H1 (cell line): ENCODE measurements at places on chromosomes 5 and 9.

DNA sequence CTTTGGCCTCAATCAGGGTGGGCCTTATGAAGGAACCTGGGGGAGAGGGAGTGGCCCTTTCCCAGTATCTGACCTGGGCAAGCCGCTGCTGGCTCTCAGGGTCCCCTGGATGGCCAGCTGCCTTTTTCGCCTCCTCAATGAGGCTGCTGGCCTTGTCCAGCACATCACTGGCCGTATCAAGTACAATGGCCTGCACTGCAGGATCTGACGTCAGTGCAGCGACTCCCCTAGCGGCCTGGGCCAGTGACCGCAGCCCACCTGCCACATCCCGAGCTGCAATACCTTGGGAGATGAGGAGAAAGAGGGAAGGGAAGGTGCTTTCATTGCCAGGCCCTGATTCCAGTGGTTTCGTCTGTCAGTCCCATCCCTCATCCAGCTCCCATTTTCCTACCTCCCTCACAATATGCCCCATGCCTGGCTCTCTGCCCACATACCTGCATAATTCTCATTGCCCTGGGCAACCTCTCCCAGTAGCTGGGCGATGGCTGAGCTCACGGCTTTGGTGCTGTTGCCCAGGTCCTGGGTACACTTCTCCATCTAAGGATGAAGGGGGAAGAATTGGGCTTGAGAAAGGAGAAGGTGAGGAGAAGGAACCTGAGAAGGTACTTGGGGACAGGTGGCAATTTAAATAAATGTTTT lies 19.1 kb downstream of the TLN1 start:
- DNase-seq = no peak
- no peak overlapping the region for H3K4me3 ChIP-seq
- no peaks in the 10 kb centered on the region for H3K27me3 ChIP-seq
- H3K4me1 ChIP-seq = no peaks in the 10 kb centered on the region
- peaks cover 57% of the 10 kb centered on the region for H3K36me3 ChIP-seq

- H3K4me3 ChIP-seq = no peak overlapping the region
- H3K27me3 ChIP-seq = no peaks in the 10 kb centered on the region
- DNase-seq = no peak
These were observed 149.3 kb downstream of the RGS3 start for GRCh38 chr9:113612828-113613227.

GRCh38 chr5:21792748-21793147 lies 1060.4 kb downstream of the CDH12 start:
- H3K27ac ChIP-seq = no peak overlapping the region
- no peak for DNase-seq
- no peak overlapping the region for H3K4me3 ChIP-seq
- H3K36me3 ChIP-seq = no peaks in the 10 kb centered on the region

GRCh38 chr9:76474419-76474818 lies 15.4 kb downstream of the GCNT1 start:
- no peak for DNase-seq
- H3K4me1 ChIP-seq = peaks cover 11% of the 10 kb centered on the region
- no peaks in the 10 kb centered on the region for H3K27me3 ChIP-seq
- no peaks in the 10 kb centered on the region; the same call in 1 of the 2 replicates for H3K36me3 ChIP-seq

DNA sequence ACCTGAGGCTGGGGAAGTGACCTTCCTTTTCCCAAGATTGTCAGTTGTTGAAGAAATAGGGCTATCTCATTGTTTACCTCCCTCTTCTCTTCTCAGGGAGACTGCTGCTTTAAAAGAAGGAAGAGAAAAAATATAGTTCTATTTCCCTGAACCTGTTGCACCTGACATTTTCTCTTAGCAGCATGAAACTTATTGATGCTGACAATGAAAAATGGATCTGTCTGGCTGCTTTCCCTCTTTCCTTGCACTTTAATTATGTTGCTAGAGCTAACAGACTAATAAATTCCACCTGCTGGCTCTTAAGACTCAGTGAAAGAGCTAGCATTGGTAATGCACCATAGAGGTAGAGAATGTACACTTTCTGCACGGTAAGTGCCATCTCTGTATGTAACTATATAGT lies 6.2 kb upstream of the CKMT2 start:
- no peak overlapping the region for H3K27ac ChIP-seq
- no peaks in the 10 kb centered on the region for H3K36me3 ChIP-seq
- no peaks in the 10 kb centered on the region for H3K4me1 ChIP-seq

DNA sequence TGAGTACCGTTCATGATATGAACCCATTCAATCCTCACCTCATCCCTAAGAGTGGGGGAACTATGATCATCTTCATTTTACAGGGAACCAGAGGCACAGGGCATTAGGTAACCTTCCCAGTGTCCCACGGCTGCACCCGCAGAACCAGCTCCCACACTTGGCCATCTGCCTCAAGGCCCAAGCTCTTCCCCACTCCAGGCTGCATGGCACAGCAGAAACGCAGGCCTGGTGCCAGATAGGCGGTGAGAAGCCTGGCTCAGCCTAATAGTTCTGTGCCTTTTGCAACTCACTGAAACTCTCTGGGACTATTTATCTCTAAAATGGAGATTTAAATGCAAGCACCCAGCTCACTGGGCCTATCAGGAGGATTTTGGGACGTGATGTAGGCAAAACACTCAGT lies 90.8 kb upstream of the ZNF618 start:
- no peak overlapping the region for H3K27ac ChIP-seq
- no peaks in the 10 kb centered on the region for H3K36me3 ChIP-seq
- no peak for DNase-seq
- no peaks in the 10 kb centered on the region for H3K4me1 ChIP-seq
- no peak overlapping the region for H3K4me3 ChIP-seq

- no peak overlapping the region for H3K27ac ChIP-seq
- DNase-seq = no peak
- H3K36me3 ChIP-seq = no peaks in the 10 kb centered on the region
- H3K27me3 ChIP-seq = peaks cover 20% of the 10 kb centered on the region
- H3K4me1 ChIP-seq = peaks cover 24% of the 10 kb centered on the region
- H3K4me3 ChIP-seq = no peak overlapping the region
These were observed 4.1 kb downstream of the NRARP start for GRCh38 chr9:137297966-137298365.

DNA sequence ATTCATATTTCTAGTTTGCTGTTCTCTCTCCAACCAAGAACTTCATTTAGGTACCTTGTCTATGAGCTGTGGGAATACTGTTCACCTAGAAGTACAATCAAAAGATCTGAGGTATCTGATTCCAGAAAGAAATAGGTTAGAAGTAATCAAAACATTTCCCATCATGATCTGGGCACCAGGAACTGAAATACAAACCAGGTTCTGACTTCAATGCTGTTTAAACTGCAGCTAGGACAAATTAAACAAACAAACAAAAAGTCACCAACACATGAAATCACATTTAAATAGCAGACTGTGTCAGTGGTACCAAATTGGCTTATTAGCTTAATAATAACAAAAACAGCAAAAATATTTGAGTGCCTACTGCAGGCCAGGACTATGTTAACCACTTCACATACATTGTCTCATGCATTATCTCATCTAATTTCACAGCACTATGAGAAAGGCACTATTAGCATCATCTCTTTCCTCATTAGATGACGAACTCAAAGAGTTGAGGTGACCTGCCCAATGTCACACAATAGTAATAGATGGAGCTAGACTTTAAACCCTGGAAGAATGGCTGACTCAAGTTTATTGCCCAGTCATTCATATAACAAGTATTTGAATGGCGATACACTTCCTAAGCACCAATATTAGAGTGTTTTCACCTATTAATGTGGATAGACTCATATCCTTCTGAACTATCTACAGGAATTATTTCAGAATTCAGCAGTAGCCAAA lies 14.5 kb downstream of the PLPP1 start:
- H3K36me3 ChIP-seq = no peaks in the 10 kb centered on the region
- no peaks in the 10 kb centered on the region for H3K27me3 ChIP-seq
- H3K4me1 ChIP-seq = peaks cover 3% of the 10 kb centered on the region

DNA sequence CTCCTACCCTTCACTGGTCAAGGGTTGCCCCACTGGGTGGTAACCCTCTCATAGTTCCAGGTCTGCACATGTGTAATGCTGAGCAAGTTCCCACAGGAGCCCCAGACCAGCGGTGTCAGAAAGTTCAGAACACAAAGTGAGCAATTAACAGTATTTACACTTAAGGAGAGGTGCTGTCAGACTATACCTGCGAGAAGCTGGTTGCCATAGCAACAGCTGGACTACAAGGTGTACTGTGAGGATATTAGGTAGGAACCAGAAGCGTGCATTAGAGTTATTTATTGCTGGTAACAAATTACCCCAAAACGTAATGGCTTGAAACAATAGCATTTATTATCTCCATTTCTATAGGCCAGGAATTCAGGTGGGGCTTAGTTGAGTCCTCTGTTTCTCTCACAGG lies 317.0 kb upstream of the RPS23 start:
- H3K4me1 ChIP-seq = peaks cover 9% of the 10 kb centered on the region
- H3K27ac ChIP-seq = no peak overlapping the region
- no peaks in the 10 kb centered on the region for H3K27me3 ChIP-seq

GRCh38 chr9:14532456-14533115 lies 160.6 kb downstream of the ZDHHC21 start:
- H3K36me3 ChIP-seq = no peaks in the 10 kb centered on the region
- DNase-seq = no peak
- H3K4me3 ChIP-seq = no peak overlapping the region
- H3K4me1 ChIP-seq = peaks cover 23% of the 10 kb centered on the region
- no peaks in the 10 kb centered on the region for H3K27me3 ChIP-seq

- no peak for DNase-seq
- no peaks in the 10 kb centered on the region for H3K27me3 ChIP-seq
- H3K27ac ChIP-seq = no peak overlapping the region
- no peak overlapping the region for H3K4me3 ChIP-seq
These were observed 57.9 kb downstream of the GCNT1 start for GRCh38 chr9:76516871-76517270.

DNA sequence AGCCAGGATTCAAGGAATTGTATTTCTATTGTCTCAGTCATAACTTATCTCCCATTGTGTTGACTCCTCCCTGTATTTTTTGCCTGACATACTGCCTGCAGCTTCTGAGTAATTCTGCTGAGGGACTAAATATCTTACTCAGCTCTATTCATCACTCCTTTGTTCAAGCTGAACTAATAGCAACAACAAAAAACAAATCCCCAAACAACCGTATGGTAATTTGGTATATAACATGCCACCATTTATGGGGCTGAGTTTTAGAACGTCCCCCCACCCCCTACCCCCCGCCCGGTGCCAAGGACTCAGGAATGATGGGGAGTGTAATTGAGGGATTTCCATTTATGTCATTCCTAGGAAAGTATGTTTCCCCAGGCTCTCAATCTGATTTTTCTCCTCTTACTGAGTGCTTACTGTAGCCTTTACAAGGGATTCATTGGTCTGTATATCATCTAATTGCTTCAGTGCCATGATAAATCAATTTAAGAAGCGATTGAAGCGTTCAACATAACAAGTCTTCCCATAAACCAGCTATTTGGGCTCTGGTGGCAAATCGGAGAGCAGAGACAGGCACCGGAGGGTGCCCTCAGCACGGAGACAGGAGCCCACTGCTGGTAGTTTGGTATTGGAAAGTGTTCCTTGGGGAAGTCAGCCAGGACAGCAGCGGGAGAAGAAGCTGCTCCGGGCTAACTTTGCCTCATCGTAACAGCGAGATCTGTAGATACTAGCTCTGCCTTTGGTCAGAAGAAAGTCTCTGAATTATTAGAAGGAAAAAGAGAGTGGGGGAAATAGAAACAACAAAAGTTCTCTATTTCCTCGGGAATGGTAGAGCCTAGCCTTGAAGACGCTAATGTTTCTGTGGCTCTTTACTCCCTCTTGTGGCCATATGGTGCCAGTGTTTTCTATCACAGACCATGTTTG lies 40.7 kb upstream of the HSD17B4 start:
- no peak overlapping the region for H3K27ac ChIP-seq
- no peak for DNase-seq
- H3K4me3 ChIP-seq = peak overlapping the region; percentile 70
- no peaks in the 10 kb centered on the region for H3K36me3 ChIP-seq
- no peaks in the 10 kb centered on the region for H3K4me1 ChIP-seq

DNA sequence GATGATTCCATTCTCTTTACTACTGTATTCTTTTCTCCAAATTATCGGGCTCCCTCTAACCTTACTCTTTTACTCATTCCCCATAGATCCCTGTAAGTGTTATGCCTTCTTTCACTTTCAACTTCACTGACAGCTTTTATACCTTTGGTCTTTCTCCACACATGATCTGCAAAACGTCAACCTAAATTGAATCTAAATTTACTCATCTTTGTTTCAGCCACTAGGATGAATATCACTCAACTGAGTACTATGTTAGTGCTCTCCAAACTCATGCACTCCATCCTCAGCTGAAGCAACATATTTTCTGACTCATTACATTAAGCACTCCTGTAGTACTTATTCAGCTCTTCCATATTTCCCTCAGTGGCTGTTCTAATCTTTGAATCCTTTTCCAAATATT lies 133.4 kb downstream of the ADAMTS19 start:
- no peak overlapping the region for H3K4me3 ChIP-seq
- DNase-seq = no peak
- H3K36me3 ChIP-seq = no peaks in the 10 kb centered on the region
- no peak overlapping the region for H3K27ac ChIP-seq
- H3K27me3 ChIP-seq = no peaks in the 10 kb centered on the region
- no peaks in the 10 kb centered on the region for H3K4me1 ChIP-seq

DNA sequence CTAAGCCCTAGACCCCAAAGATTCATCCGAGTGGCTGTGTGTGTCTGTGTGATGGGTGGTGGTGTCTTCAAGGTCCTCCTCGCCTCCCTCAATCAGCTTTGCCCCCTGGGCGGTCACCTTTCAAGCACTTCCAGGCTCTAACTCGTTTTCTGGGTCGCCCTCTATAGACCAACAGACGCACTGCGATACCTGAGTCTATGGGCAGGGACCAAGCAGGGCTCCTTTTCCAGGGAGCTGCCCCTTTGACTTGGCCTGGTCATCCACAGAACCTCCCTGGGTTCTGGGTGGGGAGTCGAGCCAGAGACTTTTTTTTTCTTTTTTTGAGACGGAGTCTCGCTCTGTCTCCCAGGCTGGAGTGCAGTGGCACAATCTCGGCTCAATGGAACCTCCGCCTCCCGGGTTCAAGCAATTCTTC lies 1.1 kb downstream of the SLC27A4 start:
- peak overlapping the region; percentile 90 for H3K4me3 ChIP-seq
- no peak for DNase-seq
- no peaks in the 10 kb centered on the region; the same call in 1 of the 2 replicates for H3K36me3 ChIP-seq

DNA sequence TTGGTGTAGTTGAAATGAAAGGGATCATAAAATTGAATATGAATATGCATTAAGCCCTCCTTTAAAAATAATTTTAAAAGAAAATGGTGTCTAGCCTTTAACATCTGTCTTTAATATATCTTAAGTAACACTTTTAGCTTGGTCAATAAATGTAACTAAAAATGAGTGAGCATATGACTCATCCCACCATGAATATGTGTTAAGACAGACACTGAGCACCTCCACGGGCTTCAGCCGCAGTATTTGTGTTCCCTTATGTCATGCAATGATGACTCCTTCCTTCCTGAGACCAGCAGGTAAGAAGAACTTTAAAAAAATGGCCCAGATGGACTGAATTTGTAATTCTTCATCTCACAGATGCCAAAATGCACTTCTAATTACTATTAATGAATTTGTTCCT lies 563.2 kb downstream of the NR2F1-AS1 start:
- no peak overlapping the region for H3K4me3 ChIP-seq
- H3K27ac ChIP-seq = no peak overlapping the region
- no peaks in the 10 kb centered on the region for H3K27me3 ChIP-seq
- no peaks in the 10 kb centered on the region for H3K36me3 ChIP-seq
- DNase-seq = no peak

GRCh38 chr9:124602204-124602603 lies 95.0 kb upstream of the NR5A1 start:
- H3K4me3 ChIP-seq = no peak overlapping the region
- H3K4me1 ChIP-seq = no peaks in the 10 kb centered on the region
- no peaks in the 10 kb centered on the region for H3K36me3 ChIP-seq
- no peak overlapping the region for H3K27ac ChIP-seq
- H3K27me3 ChIP-seq = no peaks in the 10 kb centered on the region
